ENCODE measurements at places on chromosomes 13 and 19.

DNA sequence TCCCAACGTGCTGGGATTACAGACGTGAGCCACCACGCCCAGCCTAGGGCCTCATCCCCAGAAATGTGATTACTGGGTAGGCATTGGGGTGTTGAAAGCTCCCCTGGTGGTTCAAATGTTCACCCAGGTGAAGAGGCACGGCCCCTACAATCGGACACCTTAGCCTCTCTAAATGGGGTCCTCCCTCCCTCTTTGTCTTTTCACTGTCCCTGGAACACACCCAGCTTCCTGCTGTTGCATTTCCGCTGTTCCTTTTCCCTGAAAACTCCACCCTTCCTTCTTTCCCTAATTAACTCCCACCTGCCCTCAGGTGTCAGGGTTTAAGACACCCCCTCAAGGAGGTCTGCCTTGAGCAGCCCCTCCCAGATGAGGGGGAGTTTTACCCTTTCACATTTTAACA is 3.6 kb upstream of the PRODH2 start:
- DNase-seq: no peak

DNA sequence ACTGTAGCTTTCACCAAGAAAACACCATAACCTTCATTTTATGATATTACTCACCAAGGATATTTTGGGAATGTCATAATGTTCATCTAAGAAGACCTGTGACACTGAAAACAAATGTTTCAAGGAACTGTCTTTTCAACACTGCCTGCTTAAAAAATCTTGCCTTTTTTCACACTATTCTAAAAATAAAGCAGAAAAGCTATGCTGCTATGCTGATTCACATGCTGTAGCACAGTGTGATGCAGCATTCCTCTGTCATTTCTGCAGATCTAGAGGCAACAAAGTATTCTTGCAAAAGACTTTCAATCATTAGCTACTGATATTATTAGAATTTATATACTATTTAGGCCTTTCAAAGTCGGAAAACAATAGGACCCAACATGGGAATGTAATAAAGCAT is 525.7 kb downstream of the UQCRFS1 start:
- DNase-seq: no peak

GRCh38 chr19:56253737-56254136 is 18.8 kb upstream of the EDDM13 start:
- DNase-seq: peak; percentile 83

GRCh38 chr13:86601351-86601750 is 802.1 kb upstream of the SLITRK6 start:
- DNase-seq: no peak

DNA sequence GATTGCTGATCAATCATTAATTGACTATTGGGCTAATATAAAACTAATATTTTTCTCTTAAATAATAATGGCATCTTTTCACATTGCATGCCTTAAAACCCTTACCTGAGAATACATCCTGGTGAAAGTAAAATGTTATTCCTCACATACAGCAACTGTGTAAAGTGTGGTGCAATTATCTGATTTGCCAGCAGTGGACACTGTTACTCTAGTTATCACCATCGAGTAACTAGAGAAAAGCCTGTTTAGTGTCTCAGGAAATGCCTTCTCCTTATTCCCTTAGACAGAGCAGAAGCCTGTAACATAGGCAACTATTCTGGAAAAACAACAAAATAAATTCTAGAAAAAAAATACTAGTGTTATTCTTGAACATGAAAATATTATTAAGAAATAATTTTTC is 459.8 kb downstream of the FGF14 start:
- peak; percentile 10 for DNase-seq

- DNase-seq: no peak
Measured at GRCh38 chr19:49338023-49338677, 2.9 kb downstream of the CD37 start.

DNA sequence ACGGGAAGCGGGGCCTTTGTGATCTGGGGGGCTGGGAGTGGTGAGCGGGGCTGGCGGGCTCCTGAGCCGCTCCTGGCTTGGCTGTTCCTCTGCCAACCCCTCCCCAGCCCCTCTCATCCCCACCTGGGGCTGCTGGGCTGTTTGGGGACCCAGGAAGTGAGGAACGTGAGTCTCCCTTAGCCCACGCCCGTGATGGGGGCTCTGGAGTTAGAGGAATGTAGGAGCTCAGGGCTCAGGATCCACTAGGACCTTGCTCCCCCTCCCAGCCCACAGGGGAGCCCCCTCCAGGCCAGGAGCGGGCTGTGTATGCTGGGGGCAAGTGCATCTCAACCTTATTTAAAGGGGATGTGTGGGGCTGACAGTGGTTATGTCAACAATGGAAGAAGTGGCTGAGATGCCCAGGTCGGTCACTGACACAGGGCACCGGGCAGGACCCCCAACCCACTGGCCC is 134.1 kb downstream of the URI1 start:
- DNase-seq: no peak

DNA sequence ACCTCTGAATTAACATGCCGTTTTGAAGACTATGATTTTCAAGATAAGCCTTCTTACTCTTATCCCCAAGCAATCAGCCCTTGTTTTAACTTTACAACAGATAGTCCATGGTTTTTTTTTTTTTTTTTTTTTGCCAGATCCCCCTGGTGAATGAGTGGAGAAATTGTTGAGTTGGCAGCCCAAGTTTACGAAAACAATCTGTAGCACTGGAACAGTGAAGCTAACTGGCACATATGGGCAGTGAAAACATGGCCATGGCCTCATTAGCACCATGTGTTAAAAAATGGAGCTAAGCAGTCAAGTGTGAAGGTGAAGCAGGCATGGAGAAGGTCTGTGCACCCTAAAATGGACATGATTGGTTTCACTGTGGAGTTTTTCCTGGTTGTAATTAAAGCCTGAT is 812.1 kb upstream of the MIR17HG start:
- DNase-seq: no peak

DNA sequence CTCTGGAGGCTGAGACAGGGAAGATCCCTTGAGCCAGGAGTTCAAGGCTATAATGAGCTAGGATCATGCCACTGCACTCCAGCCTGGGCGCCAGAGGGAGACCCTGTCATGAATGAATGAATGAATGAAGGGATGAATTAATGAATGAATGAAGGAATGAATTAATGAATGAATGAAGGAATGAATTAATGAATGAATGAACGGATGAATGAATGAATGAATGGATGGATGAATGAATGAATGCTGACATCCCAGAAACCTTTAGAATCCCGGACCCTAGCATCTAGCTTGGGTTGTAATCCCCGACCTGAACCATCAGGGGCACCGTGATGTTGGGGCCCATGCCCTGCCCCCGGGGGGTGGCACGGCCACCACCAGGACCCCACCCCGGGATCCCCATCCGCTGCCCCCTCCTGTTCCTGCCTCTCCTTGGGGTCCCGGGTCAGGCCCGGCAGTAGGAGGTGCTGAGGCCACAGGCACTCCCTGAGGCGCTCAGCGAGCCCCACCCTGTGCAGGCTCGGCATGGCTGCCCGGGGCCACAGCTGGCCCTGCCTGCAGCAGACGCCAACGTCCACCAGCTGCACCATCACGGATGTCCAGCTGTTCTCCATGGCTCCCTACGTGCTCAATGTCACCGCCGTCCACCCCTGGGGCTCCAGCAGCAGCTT is 3.4 kb downstream of the EBI3 start:
- DNase-seq: no peak

DNA sequence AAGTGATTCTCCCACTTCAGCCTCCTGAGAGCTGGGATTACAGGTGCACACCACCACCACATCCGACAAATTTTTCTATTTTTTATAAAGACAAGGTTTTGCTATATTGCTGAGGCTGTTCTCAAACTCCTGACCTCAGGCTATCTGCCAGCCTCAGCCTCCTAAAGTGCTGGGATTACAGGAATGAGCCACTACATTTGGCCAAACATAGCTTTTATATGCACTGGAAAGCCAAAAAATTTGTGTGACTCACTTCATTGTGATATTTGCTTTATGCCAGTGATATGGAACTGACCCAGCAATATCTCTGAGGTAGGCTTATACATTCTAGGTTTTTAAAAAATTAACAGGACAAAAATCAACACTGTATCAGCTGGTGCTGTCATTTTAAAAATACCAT is 26.8 kb upstream of the ACOD1 start:
- no peak for DNase-seq

DNA sequence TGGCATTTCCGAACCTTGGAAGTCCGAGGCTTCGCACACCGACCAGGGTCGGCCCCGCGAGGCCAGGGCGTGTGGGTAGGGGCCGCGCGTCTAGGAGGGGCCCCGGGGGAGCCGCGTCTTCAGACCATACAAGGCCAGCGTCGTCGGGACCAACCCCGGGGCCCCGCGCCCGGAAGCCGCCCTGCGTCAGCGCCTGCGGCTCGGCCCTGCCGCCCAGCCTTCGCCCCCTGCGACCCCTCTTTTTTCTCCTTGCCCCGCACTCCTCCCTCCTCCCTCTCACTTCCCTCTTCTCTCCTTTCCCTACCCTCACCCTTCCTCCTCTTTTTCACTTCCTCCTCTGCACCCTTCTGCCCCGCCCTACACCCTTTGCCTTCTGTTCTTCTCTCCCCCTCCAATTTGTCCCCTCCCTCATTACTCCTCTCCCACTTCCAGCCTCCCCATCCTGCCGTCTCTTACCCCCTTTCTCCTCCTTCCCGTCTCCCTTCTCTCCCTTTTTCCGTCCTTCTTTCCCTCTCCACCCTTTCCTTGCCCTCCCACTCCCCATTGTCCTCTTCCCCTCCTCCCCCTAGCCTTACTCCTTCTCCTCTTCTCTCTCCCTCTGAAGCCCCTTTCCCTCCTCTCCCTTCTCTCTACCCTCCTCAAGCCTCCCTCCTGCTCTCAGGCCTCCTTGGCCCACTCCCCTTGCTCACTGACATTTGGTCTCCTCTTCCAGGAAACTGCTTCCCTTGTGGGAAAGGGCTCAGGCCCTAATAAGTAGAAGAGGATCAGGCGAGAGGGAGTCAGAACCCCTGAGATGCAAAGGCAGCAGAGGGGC is 2.2 kb upstream of the PLEKHG2 start:
- DNase-seq: no peak

DNA sequence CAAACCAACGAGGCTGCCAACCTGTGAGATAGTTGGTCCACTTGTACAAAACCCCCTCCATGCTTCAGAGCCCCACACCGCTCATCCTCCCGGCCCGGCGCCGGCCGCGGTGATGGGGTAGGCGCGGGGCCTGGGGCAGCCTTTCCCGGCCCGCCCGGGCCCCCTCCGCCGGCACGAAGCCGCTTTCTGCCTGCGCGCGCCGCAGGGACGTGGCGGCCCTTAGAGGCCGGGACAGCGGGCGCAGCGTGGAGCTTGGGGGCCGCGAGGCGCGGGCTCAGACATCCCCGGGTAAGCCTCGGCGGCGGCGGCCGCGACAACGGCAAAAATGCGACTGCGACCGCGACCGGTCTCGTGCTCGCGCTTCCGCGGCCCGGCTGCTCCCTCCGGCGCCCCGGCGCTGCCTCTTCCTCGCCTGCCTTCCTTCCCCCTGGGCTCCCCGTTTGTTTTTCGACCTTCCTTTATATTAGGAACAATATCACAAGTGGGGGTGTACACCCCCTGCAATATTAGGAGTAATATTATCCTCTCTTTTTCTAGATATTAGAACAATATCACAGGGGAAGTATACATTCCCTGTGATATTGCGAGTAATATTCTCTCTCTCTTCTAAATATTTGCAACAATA is 53.9 kb upstream of the CEACAM21 start:
- no peak for DNase-seq

DNA sequence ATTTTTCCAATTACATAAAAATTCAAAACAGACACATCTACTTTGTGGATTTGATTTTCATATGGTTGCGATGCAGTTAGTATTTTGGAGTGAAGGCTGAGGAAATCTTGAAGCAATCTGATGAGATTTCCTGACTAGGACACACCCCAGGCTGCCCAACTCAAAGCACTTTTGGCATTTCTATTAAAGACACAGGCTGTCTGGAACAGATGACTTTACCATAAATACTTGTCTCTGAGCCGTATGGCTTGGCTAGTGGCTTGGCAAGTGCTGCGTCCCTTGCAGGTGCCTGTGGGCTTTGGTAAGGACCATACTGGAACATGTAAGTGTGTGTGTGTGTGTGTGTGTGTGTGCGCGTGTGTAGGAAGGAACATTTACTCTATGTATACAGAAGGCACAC is 218.8 kb downstream of the FGF9 start:
- no peak for DNase-seq

- DNase-seq: no peak
Measured at GRCh38 chr13:93750676-93751075, 524.1 kb downstream of the GPC6 start.

DNA sequence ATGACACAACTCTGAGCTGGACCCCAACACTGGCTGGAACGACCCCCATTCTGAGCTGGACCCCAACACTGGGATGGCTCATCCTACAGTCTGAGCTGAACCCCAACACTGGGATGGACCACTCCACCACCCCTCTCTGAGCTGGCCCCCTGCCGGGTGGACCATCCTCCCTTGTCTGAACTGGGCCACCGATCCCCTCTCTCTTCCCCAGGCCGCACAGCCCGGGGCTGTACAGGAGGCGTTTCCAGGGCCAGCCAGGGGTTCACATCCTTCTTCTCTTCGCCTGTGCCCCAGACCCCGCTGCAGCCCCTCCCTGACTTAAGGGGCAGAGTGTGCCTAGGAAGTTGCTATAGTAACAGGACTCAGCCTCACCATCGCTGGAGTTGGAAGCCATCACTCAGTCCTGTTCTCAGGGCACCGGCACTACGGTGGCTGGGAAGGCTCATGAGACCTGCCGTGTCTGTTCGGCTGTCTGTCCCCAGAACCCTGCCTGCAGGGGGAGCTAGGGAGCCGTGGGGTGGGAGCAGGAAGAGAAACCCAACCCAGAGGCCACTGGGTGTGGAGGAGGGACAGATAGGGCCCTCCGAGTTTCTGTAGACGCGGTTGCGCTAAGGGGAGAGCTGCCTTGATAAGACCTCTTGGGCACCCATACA is 3.7 kb downstream of the PRKACA start:
- no peak for DNase-seq

DNA sequence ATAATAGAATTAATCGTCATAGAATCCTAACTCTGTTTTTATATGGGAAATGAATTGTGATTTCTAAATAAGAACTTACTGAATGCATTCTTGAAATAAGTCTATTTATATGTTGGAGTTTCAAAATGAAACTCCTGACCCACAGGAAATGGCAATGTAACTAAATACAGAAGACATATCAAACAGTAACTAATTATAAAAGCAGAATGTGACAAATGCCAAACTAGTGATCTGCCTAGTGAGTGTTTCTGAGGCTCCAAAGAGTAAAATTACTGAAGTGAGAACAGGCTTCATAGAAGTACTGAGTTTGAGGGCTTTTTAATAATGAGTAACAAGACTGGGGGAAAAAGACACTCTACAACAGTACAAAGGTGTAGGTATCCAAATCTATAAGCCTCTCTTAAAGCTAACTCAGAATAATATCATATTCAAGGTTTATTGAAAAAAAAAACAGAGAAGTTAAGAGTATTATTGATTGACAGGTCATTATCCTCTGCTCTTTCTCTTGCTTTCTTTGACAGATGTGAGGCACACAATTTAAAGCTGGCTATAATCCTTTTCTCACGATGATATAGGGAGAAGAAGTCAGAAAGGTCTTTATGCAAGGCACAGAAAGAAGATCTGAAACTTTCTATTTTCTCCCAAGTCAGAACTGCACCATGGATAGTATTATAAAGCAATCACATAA is 17.4 kb upstream of the ATXN8OS start:
- no peak for DNase-seq

- DNase-seq: no peak
Measured at GRCh38 chr19:49161987-49162386, 4.4 kb downstream of the TRPM4 start.

- DNase-seq: no peak
Measured at GRCh38 chr13:48333976-48334375, 30.4 kb downstream of the RB1 start.

All from NCI-H526 (cell line).